ENCODE measurements at places on chromosomes 7 and 10. TPM values are rescaled to one million over a fixed set of nuclear protein-coding genes. Genes with fewer than 3 reads are reported as not detected.
A peak's percentile ranks its signal among the peaks of the same experiment; 100 is the strongest.

Gene AIFM2
- 10.3 TPM for polyA plus RNA-seq

Gene SFMBT2
- 0.06 TPM for polyA plus RNA-seq

Gene XRCC2
- polyA plus RNA-seq, result 1.4 TPM

Gene HYAL4
- not detected for polyA plus RNA-seq

Gene PLXDC2
- 0.81 TPM for polyA plus RNA-seq

Gene NAT16
- polyA plus RNA-seq, result not detected

DNA sequence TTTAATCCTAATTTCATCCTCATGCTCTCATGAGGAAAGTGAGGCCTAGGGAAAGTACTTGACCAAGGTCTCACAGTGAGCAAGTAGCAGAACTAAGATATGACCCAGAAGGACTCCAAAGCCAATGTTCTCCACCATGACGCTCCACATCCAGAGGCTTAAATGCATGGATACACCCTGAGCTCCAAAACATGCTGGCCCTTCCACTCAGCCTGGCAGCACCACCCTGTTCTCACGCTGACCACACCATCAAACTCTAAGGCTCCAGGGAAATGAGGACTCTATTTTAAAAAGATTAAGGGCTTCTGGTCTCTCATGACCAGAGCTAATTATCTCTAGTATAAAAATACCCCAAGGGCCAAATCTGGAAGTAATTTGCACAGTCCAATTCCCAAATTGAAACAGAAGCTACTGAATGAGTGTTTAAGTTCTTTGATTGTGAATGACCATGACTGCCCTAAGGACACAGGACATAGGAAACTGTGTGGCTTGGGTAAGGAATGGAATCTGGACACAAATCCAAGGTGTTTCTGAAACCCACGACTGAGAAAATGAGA, 71.1 kb upstream of the ABLIM1 start:
- no peak for DNase-seq

- peak; percentile 22 for DNase-seq
Measured at GRCh38 chr7:127536741-127537140, 48.7 kb downstream of the GCC1 start.

DNA sequence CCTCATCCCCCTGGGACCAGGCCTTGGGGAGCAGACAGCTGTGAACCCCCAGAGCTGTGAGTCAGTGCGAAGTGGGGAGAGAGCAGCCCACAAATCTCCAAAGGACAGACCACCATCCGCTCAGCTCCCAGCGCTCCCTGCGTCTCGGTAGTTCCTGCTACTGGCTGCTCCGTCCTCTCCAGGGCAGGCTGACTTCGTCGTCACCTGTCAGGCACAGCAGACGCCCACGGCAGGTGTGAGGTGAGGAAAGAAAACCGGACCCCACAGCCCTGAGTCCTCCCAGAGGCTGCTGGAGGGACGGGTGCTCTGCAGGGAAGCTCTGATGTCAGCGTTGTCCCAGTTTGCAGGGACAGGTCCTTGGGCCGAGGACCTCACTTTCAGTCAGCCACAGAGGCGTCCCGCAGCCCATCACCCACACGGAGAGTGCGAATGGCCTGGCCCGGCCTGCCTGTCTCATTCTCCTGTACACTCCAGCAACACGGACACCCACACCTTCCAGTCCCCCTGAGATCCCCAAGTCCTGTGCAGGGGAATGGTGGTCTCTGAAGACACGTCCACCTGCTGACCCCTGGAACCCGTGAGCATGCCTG, 95.2 kb downstream of the DNAJB6 start:
- DNase-seq, result no peak

DNA sequence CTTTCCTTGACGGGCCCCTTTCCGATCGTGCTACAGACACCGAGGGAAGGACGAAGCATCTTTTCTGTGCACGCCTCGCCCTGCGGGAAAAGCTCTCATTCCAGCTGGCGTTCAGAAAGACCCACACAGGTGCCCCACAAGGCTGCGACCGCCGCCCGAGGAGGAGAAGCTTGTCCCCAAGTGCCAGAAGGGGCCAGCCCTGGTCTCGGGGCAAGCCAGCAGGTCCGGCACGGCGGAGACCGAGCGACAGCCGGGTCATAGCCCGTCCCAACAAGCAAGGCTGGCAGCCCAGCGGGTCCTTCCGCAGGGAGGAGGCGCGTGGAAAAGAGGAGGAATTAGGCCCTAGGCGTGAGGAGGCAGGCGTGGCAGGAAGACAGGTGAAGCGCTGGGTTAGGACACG, 62.7 kb downstream of the TNRC18 start:
- DNase-seq, result no peak

DNA sequence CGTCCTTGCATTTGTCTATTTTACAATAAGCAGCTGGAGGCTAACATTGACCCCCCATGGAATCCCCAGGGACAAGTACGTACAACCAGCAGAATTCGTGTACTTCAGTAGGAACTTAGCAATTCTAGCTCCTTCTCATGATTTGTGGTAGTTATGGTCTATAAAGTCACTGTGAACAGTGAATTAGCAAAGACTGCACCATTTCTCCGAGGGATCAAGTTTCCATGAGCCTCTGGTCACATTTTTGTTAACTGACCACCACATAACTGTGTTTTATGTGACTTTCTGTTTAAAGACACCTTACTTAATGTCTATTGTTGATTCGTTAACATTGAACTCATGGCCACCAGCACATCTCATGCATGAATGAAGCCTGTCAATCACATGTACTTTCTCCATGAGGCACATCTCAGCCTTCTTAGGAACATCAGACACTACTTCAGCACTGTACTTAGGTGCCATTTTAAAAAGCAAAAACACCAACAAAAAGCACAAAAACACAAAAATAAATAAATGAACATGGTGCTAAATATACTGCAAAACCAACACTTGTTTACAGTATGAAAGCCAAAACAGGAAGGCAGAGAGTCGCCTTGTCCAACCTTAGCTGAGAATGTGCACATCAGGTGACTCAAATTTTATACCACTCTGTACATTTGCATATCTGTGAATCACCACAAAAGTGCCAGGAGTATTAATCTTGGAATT, 9.0 kb upstream of the UCN3 start:
- DNase-seq, result no peak

DNA sequence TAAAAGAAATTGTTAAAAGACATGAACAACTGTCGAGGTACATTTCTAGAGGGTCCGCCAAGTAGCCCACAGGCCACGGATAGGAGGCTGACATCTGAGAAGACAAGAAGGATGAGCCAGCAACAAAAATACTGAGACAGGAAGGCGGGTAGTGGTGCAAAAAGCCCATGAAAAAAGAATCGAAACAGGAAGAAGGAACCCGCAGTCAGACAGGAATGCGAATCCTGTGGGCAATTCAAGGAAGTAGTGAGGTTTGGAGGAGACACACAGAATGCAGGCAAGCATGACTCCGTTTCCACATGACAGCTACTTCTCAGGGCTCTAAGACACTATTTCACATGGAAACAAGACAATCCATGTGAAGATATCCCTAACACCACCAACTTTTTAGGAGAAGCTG, 125.2 kb downstream of the DOCK4 start:
- DNase-seq, result no peak

GRCh38 chr7:121517591-121517990, 121.5 kb upstream of the FAM3C start:
- no peak for DNase-seq

DNA sequence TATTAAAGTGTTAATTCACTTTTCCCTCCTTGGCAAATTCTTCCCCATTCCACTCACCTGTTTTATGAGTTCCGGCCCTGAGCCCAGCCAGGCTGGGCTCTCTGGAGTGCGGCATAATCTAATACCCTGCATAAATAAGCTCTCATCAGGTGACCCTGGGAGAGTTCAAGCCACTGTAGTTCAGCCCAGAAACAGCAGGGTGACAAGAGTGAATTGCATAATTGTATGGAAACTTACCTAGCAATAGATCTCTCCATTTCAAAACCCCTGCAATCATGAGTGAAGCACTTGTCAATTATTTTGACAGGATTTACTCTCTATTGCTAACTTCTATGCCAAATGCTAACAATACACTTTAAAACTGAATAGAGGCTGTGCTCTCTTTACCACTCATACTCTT, 94.7 kb downstream of the OSBPL3 start:
- no peak for DNase-seq

- DNase-seq, result peak; percentile 54
Measured at GRCh38 chr10:95278061-95278988, 12.5 kb downstream of the PDLIM1 start.

- no peak for DNase-seq
Measured at GRCh38 chr10:65710306-65710705, 1215.5 kb upstream of the LRRTM3 start.

- DNase-seq, result peak; percentile 100
Measured at GRCh38 chr10:98349508-98349922, 65.5 kb downstream of the PYROXD2 start.

DNA sequence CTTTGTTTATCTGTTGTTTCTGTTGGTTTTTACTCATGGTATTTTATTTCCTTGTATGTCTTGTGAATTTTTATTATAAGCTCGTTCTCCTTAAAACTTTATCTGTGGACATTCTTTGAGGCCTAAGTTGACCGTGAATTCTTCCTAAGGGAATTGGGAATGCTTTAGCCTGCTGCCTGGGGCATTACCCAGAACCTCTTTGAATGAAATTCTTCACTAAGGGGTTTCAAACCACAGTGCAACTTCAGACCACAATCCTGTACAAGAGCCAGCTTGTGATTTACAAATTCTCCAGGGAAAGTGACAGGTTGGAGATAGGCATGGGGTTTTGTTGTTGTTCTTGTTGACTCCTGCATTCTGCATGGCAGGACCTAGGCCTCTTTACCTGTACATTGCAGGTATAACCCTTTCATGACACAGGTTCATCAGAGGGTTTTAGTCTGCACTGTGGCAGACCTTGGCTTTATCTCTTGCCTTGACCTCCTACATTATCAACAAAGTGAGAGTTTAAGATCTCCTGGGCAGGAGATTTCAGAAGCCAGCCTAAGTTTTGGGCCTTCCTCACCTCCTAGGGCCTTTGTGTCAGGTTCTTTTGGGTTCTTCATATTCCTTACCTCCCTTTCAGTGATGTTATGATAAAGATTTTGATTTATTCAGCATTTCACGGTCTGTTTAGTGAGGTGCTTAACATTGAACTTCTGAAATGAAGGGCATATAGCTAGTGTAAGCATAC, 70.2 kb downstream of the ABCC2 start:
- no peak for DNase-seq

DNA sequence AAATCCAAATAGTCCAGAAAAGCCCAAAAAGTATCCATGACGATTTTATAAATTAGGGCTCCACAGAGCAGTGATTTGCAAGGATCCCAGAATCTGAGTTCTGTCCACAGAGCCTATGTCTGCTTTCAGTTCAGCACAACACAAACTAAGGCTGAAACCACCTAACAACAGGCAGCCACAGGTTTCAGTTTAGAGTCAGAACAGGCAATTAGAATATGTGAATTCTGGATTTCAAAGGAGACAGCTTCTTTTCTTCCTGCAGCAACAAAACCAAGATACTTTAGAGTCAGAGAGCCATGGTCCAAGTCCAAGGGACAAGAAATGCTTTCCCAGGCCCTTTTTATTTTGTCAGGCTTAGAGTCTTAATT, 23.6 kb downstream of the IFIT3 start:
- peak; percentile 63 for DNase-seq

GRCh38 chr10:58641095-58641531, 128.4 kb downstream of the BICC1 start:
- DNase-seq, result peak; percentile 96

Measured in GM23248 (cell line).